NCI-H1105 (cell line): ENCODE measurements at places on chromosomes 3 and 15.

- DNase-seq: no peak
These were observed 54.6 kb upstream of the ATOSA start for GRCh38 chr15:52733696-52734255.

GRCh38 chr15:62125773-62126172 lies 39.3 kb downstream of the C2CD4B start:
- peak; percentile 67 for DNase-seq

- DNase-seq: no peak
These were observed 47.9 kb downstream of the SEMA3G start for GRCh38 chr3:52396907-52397591.

DNA sequence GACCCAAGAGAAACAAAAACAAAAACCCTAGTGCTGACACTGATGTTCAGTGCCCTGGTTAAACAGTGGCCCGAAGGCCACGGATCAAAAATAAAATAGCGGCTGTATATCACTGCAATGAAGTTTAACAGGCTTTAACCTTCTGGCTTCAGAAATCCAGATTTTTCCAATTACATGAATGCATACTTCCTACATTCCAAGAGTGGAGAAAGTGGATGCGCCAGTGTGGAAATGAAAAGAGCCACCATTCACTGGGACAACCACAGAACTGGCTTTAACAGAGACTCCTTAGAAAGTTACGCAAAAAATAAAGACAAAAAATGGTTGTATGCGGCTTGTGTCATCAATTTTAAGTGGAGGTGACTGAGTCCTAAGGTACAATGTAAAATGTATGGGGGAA lies 522.2 kb downstream of the FHIT start:
- DNase-seq: no peak

- DNase-seq: no peak
These were observed 169.3 kb upstream of the TPM1 start for GRCh38 chr15:62873203-62873602.
